IPS-NIHi11 (cell line): ENCODE measurements at places on chromosomes 7 and 10.

DNA sequence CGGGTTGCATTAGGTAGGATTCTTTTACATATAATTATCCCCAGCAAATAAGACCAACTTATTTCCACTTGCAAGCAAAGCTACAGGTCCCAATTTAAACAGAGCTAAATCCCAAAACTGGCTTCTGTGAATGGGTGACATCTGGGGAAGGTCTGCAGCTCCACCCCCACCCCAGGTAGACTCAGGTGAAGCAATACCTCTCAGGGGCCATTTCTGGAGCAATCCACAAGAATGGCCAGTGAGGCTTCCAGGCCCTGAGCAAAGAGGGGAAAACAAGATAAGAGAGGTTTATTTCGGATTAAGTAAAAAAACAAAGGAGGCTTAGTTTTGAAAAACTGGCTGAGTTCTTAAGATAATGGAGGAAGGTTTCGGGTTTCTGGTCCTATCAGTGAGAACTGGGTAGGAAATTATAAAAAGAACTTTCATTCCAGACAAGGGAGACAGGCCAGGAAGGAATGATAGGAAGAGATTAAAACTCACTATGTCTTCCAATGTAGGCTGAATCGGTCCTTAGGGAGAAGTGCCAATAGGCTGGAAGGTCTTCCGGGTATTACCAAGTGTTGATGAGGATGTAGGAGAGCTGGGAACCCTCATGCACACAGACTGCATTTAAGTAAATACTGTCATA, 25.4 kb downstream of the SH3PXD2A start:
- DNase-seq: no peak

- no peak for DNase-seq
Measured at GRCh38 chr10:70930263-70931000, 42.1 kb upstream of the PCBD1 start.

GRCh38 chr10:119737823-119738222, 12.0 kb downstream of the INPP5F start:
- DNase-seq: peak; percentile 64

- no peak for DNase-seq
Measured at GRCh38 chr10:1824928-1825327, 87.6 kb upstream of the ADARB2 start.

GRCh38 chr10:110872984-110873923, 1.5 kb downstream of the PDCD4 start:
- DNase-seq: no peak

GRCh38 chr10:31614611-31615010, 295.6 kb downstream of the ZEB1 start:
- DNase-seq: no peak

GRCh38 chr7:86970547-86970946, 88.9 kb downstream of the ELAPOR2 start:
- no peak for DNase-seq

- no peak for DNase-seq
Measured at GRCh38 chr7:50153148-50153547, 60.1 kb upstream of the ZPBP start.

- peak; percentile 40 for DNase-seq
Measured at GRCh38 chr7:29345590-29345989, 151.0 kb downstream of the CHN2 start.
